Neural crest cell (in vitro differentiated cells): ENCODE measurements at places on chromosomes 2 and 18.

DNA sequence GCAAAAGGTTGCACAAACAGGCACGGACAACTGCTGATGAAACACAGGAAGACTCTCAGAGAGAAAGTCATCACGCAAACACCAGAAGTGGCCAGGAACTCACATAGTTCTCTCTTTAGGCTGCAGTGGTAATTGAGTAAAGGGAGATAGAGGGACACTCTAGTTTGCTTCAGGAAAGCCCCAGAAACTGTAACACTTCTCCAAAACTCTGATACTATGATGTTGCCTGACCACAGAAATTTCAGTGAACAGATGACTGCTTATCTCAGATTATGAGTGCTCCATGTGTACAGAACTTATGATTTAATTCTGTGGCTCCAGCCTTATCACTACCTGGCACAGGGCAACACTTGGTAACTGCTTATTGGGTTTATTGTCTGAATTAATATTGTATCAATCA lies 311.5 kb upstream of the GYPC start:
- no peak for DNase-seq

- no peak for DNase-seq
Observed at GRCh38 chr18:32919799-32920198, 147.0 kb upstream of the KLHL14 start.

- DNase-seq, result no peak
Observed at GRCh38 chr2:189142893-189143759, 36.4 kb downstream of the COL5A2 start.

DNA sequence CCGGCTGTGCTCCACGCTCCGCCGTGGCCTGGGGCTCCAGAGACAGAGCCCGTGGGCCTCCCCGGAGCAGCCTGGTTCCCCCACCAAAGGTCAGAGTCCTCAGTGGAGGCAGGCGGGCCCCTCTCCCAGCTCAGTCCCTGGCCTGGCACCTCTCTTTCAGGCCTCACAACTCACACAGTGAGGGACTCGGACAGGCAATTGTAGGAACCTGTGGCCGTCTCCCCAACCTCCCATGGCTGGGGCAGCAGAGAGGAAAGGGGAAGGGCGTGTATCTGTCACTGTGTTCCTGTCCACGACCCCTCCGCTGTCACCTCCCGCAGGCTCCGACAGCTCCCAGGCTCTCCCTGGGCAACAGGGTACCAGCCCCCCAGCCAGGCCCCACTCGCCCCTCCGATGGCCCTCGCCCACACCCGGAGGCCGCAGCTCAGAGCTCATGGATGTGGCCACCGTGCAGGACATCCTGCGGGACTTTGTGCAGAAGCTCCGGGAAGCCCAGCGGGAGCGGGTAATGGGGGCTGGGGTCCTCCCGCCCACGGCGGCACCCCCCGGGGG lies 32.4 kb upstream of the SNED1 start:
- DNase-seq, result no peak

GRCh38 chr18:26646901-26647300 lies 98.5 kb upstream of the KCTD1 start:
- DNase-seq, result no peak

DNA sequence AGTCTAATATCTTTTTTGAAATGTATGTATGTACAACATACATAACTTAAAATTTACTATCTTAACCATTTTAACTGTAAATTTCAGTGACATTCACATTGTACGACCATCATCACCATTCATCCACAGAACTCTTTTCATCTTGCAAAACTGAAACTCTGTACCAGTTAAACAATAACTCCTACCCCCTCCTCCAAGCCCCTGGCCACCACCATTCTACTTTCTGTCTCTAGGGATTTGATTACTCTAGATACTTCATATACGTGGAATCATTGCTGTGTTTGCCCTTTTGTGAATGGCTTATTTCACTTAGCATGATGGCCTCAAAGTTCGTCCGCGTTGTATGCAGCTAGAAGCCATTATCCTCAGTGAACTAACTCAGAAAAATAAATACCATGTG lies 217.0 kb downstream of the METTL4 start:
- DNase-seq, result no peak

GRCh38 chr18:51137026-51137729 lies 60.3 kb downstream of the MEX3C start:
- no peak for DNase-seq

- DNase-seq, result no peak
Observed at GRCh38 chr2:208083807-208084206, 40.5 kb downstream of the CRYGD start.

GRCh38 chr18:80170395-80171053 lies 61.5 kb downstream of the ADNP2 start:
- DNase-seq, result no peak

DNA sequence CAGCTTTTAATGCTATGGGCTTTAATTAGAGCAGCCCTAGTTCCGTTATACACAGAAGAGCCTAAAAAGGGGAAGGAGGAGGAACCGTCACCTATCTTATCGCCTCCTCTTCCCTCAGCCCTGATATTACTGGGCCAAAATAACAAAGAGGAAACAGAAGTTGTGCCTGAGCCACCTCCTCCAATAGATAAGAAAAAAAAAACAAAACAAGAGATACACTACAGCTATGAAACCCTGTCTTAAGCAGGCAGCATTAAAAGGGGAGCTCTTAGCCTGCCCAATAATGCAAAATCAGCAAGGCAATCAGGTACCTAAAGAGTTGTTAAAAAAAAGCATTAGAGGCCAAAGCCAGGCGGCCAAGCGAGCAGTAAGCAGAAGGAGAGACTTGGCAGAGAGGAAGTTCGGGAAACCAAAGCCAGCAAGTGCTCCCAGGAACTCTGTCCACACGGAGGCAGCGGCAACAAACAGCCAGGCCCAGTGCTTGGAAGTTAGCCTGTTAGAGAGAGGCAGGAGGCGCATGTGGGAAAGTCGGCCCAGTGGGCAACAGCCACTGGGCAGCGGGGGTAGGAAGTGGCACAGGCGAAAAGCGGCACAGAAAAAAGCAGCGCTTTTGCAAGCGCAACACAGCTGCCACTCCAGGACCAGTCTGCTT lies 41.8 kb upstream of the PDK1 start:
- DNase-seq, result no peak

- DNase-seq, result no peak
Observed at GRCh38 chr2:172761306-172761705, 25.7 kb downstream of the RAPGEF4 start.

GRCh38 chr2:44768438-44769236 lies 172.9 kb upstream of the SIX3 start:
- no peak for DNase-seq

DNA sequence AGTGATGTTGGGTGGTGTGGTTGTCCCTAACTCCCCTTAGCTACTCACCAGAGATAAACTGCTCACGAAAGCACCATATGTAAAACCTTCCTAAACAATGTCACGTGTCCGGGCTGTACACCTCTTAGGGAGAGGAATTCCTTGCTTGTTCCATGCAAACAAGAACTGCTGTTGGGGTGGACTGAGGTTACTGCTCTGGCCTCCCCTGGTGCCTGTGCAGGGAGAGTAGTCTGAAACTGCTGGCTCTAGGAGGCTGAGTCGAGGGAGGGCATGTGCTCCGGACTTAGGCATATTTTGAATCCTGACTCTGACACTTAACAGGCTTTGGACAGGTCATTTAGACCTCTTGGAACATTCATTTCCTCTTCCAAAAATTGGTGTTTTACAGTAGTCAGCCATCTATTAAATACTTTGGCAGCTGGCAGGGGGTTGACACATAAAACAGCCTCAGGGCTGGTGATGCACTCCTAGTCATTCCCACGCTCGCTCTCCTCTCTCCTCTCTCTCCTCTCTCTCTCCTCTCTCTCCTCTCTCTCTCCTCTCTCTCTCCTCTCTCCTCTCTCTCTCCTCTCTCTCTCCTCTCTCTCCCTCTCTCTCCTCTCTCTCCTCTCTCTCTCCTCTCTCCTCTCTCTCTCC lies 10.6 kb downstream of the THNSL2 start:
- DNase-seq, result no peak

DNA sequence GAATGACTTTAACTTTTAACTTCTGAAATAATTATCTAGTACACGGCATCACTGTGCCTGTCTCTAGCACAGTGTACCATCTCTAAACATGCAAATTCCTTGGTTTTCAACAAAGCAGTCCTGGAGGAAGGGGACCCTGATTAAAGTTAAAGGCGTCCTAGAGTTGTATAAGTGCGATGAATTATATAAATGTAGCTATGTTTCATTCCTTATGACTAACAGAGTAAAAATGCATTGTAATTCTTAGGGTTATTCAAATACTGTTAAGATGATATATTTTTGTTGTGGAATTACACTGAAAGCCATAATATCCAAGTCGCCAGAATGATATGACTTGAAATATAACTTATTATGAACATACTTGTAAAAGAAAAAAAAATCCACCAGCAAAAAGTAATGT lies 544.9 kb upstream of the LINC00305 start:
- no peak for DNase-seq

GRCh38 chr2:98486374-98486981 lies 41.8 kb downstream of the INPP4A start:
- no peak for DNase-seq
